ENCODE measurements at places on chromosomes 5 and 9.

DNA sequence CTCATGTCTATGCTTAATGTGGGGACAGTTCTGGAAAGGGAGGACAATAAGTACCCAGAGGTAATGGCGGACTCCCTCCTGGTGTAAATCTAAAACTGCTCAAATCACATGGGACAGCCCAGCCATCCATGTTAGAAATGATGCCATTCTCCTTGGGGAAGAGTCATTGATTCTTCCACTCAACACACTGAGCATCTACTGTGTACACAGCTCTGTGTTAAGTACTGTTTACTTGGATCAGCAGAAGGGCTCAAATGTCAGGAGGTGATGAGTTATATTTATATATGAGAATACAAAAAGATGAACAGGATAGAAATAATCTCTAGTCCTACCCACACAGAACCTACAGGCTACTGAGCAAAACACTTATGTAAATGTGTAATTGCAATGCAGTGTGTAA, 31.8 kb upstream of the NANS start:
- no peak for DNase-seq

- DNase-seq = no peak
These were observed 59.4 kb downstream of the DAP start for GRCh38 chr5:10701567-10702039.

DNA sequence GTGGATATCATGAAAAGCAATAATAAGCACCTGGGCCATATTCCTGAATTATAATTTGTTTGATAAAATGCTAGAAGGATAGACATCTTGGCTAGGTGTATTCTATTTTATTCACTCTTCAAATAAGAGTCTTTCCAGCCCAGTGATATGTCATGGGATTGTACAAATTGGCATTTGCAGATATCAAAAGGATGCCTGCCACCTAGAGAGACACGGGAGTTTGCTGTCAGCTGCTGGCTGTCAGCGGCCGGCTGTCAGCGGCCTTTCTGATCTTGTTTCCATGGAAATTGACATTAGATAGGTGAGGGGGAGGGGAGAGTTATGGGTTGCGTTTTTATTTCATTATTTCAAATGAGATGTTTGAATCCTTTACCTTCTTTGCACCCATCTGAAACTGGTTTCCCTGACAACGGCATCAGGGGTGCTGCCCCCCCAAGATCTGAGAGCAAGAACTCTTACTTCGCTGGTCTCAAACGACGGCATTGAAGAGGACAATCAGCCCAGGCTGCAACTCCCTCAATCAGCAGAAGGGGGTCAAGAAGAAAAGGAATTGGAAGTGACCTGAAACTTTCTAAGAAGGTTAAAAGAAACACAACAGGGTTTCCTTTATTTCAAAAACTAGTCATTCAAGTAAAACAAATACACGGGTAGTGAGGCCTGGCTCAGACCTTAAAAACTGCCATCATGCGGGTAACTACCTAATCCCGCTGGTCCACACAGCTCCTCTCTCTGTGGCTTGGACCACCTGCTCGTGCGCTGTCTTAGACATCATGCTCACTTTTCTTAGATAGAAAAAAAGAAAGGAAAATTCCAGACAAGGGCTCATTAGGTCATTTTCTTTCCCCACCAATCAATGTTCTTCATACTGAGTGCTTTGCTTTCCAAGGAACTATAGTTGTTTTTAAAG, 115.7 kb downstream of the TLE1 start:
- no peak for DNase-seq

DNA sequence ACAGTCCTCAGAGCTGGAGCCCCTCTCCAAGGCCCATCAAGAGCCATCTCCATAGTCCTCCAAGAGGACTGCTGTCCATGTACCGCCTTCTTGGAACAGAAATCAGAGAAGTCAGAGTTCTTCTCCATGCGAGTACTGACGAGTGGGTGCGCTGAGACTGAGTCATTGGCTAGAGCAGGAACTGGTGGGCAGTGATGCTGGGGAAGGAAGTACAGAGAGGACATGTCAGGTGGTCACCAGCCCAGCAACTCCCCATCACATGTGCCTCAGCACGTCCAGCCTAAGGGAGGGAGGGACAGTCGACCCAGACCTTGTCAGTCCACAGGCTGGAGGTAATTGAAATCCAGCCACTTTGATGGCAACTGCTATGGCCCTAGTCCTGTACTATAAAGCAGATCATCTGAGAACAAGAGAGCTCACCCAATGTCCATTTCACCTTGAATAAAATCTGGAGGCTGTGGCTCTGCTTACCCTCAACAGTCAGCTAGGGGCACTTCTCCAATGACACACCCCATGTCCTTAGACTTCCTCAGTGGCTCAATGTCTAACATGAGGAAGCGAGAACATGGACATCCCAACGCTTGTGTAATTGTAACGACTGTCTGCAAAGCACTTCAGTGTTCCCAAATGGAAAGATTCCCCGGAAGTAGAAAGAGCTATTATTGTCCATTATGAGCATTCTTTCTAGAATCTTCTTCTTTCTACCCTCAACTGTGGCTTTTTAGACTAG, 15.0 kb upstream of the FBP1 start:
- DNase-seq = no peak

GRCh38 chr9:109868207-109868606, 88.2 kb downstream of the PALM2AKAP2 start:
- no peak for DNase-seq

DNA sequence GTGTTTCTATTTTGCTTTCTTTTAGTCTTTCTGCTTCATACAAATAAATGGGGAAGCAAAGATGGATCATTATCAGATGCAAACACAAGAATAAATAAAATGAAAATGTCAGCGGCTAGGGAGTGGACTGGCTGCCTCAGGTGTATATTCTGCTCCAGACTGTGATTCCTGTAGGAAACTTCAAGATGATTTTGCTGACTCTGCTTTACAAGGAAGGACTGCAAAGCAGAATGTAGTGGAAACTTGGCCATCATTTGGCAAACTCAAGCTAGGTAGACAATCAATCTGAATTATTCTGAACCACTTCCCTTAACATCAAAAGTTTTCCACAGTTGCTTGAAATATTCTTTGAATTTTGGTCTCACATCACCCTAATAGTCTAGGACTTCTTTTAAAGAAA, 38.1 kb upstream of the NREP start:
- no peak for DNase-seq

All from NCI-H1417 treated with DMSO at 0.1 percent for 48 hours (cell line).